GM12864 (cell line): ENCODE measurements at places on chromosomes 7 and 10.
A peak's percentile ranks its signal among the peaks of the same experiment; 100 is the strongest.

GRCh38 chr10:12027539-12027938 lies 15.1 kb downstream of the UPF2 start:
- no peak for DNase-seq

- no peak for DNase-seq
These were observed 2.1 kb downstream of the CAMK1D start for GRCh38 chr10:12351447-12351846.

GRCh38 chr7:103113164-103113563 lies 35.7 kb downstream of the NAPEPLD start:
- no peak for DNase-seq

DNA sequence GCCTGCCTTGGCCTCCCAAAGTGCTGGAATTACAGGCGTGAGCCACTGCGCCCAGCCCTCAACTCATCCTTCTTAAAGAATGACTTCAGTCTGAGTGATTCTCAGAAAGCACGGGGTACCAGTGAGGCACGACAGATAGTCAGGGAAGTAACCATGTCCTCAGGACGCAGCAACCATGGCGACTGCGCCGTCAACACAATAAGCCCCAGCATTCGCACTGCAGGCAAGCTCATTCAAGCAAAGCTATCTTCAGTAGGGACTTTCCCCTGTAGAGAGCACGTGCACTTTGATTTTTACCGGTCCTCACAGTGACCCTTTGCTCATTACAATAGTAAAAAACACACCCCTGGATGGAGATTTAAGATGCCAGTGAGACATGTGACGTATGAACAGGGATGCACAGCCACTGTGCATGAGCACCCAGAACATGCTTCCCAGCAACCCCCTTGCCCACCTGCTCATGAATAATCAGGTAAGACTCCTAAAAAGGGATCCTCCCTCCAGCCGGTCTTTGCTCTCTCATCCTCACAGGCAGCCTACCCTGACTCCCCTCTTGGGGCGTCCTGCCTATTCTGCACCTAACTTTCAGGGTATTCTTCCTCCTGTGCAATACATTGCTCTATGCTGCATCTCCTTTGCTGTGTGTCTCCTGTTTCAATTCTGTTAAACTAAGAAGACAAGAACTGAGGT lies 9.1 kb downstream of the WDR86 start:
- DNase-seq: peak; percentile 29

- no peak for DNase-seq
These were observed 32.3 kb downstream of the CAV1 start for GRCh38 chr7:116557066-116557585.

- no peak for DNase-seq
These were observed 189.5 kb downstream of the JAZF1 start for GRCh38 chr7:27991006-27991528.

GRCh38 chr7:100684534-100685042 lies 9.5 kb downstream of the GIGYF1 start:
- no peak for DNase-seq
